ENCODE measurements at places on chromosomes 2 and 18.

- DNase-seq: peak; percentile 45
These were observed 41.1 kb downstream of the MYO7B start for GRCh38 chr2:127576433-127577207.

- DNase-seq: no peak
These were observed 7.1 kb downstream of the CATIP start for GRCh38 chr2:218363736-218364135.

DNA sequence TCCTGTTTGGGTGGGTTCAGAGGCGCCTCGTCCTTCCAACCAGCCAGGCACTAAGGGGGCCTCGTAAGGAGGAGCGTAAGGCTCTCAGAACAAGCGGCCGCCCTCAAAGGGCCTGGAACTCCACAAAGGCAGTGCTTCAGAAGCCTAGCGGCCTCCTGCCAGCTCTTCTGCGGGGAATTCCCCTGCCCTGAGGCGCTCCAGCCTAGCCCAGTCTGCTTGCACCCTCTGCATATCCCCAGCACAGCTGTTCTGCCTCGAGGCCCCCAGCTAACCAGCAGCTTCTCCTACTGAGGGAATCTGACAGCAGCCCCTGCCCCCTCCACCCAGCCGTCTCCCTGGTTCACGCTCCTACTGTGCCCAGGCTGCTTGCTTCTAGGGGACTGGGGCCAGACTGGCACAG is 265.9 kb downstream of the TFCP2L1 start:
- no peak for DNase-seq

GRCh38 chr2:84815146-84815545 is 65.7 kb downstream of the TRABD2A start:
- no peak for DNase-seq

DNA sequence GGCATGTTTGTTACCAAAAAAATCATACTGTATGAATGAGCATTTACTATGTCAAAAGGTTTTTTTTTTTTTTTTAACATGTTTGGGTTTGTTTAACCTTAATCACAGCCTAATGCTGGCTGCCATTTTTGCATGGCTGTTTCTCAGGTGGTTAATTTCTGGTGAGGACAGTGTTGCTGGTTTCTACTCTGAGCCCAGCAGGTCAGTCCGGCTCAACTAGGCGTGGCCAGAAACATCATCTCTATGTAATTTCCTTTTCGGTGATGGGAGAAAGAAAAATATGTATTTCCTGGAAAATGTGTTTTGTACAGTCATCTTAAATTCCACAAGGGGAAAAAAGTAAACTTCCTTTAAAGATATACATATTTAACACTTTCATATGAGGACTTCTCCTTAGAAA is 24.9 kb upstream of the BZW1 start:
- no peak for DNase-seq

DNA sequence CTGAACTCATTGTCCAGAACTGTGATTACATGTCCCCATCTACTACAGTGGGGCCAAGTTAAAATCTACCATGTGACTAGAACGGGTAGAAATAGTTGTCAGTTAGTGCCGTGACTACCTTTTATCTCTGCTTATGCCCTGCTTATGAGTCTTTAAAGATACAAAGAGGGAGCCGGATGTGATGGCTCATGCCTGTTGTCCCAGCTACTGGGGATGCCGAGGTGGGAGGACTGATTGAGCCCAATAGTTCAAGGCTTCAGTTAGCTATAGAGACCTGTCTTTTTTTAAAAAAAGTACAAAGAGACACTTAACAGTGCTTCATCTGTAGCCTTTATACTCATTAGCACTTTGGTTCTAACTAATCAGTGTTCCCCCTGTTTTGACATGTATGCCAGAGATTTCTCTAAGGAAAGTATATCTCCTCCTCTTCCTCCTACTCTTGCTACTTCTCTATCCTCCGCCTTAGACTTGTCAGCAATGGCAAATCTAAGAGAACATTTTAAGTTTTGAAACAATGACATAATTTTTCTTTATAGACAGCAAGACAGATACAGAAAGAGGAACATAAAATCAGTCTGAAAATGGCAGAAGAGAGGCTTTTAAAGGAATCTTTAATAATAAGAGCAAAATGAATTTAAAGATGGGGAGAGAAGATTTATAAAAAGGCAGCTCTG is 45.0 kb downstream of the NBEAL1 start:
- no peak for DNase-seq

GRCh38 chr2:207975921-207976320 is 49.4 kb downstream of the PLEKHM3 start:
- no peak for DNase-seq

- DNase-seq: no peak
These were observed 5.4 kb downstream of the TFCP2L1 start for GRCh38 chr2:121279476-121280220.

DNA sequence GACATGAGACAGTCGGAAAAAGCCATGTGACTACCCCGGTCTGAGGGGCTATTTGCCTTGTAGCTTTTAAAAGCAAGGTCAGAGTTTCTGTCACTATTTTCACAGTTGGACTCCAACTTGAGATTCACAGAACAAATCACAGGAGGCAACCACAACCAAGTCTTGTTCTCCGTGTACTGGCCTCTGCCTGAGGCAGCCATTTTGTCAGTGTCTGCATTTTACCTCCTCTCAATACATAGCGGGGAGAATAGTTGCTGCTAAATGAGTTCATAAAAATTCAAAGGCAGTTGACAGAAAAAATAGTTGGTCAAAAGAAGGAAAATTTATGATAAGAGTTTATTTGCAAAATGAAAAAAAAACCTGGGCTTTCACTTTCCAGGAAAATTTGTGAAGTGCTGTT is 501.4 kb downstream of the CCDC85A start:
- no peak for DNase-seq

DNA sequence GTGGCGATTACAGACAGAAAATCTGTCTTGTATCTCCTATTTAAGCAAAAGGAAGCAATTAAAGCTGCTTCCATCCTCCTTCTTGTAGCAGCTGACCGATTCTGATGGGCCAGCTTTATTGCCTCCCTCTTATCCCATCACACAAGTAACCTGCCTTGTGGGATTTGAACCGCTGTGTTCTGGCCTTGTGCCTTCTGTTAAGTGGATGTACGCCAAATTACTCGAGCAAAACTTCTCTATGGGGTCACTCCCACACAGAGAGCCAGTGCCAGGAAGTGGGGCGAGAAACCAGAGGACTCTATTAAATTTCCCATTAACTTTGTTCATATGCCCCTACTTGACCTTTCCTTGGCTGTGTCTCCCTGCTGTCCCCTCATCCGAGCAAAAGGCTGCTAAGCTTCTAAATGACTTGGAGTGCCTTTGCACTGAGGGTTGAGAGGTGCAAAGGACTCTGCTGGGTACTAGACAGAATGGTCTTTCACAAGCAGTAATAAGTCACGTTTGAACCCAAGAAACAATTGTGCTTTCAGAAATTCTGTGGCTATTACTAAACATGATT is 672.5 kb downstream of the MBD2 start:
- DNase-seq: no peak

GRCh38 chr2:85605406-85606115 is 3.1 kb upstream of the TMEM150A start:
- no peak for DNase-seq

DNA sequence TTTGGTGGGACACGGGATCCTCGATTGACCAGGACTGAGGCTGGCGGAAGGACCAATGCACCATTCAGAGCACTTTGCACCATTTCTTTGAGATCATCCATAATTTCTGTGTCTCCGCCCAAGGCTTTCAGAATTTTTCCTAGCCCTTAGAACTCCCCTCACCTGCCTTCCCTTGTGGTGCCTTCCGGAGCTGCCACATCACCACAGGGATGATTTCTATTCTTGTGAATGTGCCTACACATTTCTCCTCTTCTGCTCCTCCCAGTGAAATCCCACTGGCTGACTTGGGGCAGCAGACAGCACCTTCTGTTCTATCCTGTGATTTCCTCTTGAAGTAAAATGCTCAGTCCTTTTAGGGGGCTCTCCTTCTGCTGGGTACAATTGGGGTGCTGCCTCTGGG is 11.2 kb downstream of the ACOXL start:
- no peak for DNase-seq

DNA sequence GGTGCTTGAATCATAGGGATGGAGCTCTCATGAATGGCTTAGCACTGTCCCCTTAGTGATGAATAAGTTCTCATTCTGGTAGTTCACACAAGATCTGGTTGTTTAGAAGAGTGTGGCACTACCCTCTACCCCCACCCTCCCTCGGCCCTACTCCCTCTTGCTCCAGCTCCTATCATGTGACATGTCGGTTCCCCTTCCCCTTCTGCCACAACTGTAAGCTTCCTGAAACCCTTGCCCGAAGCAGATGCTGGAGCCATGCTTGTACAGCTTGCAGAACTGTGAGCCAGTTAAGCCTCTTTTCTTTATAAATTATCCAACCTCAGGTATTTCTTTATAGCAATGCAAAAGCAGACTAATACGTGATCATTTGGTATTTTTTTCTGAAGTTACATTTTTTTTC is 1012.6 kb downstream of the BCL11A start:
- no peak for DNase-seq

DNA sequence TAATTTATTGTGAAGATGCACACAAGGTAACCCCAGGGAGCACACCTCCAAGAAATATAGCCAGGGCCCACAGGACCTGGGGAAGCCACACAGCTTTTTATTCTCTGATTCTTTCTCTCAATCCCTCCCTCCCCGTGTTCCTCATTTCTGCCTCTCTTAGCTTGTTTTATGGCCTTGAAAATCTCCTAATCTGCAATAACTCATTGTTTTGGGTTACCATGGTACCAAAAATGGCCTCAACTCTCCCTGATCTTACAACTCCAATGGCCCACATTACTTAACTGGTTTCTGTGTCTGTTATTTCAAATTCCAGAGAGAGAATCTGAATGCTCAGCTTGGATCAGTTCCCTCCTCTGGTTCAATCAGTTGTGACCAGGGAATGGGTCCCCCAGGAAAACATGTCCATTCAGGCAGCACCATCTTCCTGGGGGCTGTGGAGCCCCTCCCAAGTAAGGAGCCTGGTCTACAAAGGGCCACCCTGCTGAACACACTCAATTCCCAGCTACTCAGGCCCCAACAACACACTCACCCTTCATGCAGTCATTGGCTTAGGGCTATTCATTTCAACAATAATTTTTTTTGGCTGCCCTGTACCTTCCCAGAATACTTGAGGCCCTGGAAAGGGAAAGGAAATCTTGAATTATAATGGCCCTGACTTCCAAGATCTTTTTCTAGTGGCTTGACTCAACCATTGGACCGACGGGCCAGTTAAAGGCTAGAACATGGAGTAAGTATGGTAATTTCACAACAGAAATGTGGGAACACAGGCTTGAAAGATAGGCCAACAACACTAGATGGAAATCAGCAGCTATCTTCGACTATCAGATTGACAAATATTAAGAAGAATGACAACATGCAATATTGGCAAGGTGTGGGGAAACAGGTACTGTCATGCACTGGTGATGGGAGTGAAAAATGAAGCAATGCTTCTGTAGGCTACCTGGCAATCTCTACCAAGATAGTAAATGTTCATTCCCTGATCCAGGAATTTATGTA is 41.6 kb upstream of the ST3GAL5 start:
- no peak for DNase-seq

GRCh38 chr2:221850076-221850475 is 278.0 kb upstream of the EPHA4 start:
- no peak for DNase-seq

GRCh38 chr2:18381386-18381785 is 179.1 kb downstream of the RDH14 start:
- no peak for DNase-seq

DNA sequence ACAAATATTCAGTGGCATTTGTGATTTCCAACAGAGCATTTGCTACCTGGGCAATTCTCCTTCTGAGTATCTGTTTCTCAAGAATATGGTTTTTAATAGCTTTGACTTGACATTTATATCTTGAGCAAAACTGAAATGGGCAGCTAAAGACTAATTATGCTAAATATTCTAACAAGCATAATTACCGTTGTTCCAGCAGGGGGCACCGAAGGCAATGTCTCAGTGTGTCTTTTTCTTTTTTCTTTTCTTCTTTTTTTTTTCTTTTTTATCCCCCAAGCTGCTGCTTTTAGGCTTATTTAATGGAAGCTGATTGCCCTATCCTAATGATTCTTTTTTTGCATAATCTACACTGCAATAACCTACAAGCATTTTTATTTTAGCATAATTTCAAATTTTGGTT is 138.9 kb upstream of the NABP1 start:
- DNase-seq: no peak

GRCh38 chr2:113390124-113390849 is 47.2 kb upstream of the ZNG1B start:
- DNase-seq: peak; percentile 20

GRCh38 chr18:47168913-47169312 is 7.3 kb downstream of the IER3IP1 start:
- no peak for DNase-seq

GRCh38 chr2:17754773-17755425 is 961 bp downstream of the GEN1 start:
- DNase-seq: no peak

DNA sequence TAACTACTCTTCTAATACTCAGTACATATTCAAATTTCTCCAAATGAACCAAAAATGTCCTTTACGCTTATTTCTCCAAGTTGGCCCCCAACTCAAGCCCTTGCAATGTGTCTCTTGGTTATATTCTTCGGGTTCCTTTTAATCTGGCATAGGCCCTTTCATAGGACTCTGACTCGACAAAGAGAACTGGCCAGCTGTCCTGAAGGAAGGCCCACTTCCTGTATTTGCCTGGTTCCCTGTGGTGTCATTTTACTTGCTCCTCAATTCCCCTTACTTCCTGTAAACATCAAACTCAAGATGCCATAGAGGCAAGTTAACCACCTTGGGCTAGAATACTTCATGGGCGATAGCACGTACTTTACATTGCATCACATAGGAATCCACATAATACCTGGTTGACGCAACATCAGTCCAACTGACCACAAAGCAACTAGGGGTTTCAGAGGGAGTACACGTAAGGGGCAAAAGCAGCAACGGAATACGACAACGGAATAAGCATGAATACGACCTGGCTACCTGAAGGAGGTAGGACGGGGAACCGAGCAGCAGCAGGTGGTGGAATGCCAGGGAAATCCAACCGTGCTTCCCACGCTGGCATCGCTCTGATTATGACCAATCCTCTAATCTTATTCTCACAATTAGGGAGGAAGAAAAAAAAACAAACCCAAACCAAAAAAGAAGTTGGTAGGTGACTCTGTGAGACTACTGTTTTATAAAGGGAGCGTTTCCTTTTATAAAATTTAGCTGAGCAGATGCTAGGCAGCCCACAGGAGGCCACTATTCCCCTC is 823 bp upstream of the GORASP2 start:
- no peak for DNase-seq

DNA sequence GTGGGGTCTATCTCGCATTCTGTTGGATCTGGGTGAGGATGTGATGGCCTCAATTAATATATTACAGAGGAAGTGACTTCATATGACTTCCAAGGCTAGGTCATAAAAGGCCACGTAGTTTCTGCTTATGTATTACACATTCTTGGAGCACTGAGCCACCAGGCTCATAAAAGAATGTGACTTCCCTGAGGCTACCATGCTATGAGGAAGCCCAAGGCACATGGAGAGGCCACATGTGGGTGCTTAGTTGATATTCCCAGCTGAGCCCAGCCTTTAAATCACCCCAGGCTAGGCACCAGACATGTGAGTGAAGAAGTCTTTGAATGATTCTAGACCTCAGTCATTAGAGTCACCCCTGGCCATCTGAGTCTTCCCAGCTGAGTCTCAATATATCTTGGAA is 13.3 kb upstream of the REEP1 start:
- no peak for DNase-seq

GRCh38 chr18:55588111-55588869 is at the start of gene TCF4:
Gene TCF4, minus strand, starts transcription at chr18:55588192. Its CDS starts 1,076 bp downstream, at chr18:55587116.
- DNase-seq: peak; percentile 66

GRCh38 chr2:177629357-177630024 is 236.9 kb downstream of the AGPS start:
- DNase-seq: no peak

All from head of caudate nucleus (tissue), 42 donors.